ENCODE measurements at places on chromosomes 12 and 14. TPM values are rescaled to one million over a fixed set of nuclear protein-coding genes. Genes with fewer than 3 reads are reported as not detected.

- DNase-seq, result no peak
Measured at GRCh38 chr12:47082796-47083621, 3.2 kb upstream of the AMIGO2 start.

DNA sequence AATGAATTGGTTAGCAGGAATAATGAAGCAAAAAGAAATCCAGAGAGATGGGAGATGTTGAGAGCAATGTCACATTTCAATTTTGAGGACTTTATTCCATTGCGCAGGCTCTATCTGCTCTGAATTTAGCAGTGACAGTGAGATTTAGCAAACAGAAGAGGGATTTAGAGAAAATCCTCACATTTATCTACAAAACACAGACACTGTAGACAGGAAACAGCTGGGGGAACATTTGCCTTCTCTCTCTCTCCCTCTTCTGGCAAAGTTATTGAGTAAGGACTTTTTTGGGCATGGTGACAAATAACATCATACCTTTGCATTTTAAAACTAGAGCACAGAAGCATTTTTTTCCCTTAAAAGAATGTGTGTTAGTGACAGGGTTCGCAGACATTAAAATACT is at the start of gene IGF1:
Gene IGF1 (minus strand): TSS at position 158 of the 400 bp plus-strand sequence. CDS start 182 bp downstream, outside the sequence.
- no peak for DNase-seq

Gene FBLN5
- 13.2 TPM for total RNA-seq

Gene PRPH
- 14.3 TPM for total RNA-seq

Data from left colon (tissue), 2 donors.